ENCODE measurements at places on chromosomes 16 and 17. TPM values are rescaled to one million over a fixed set of nuclear protein-coding genes. Genes with fewer than 3 reads are reported as not detected.
A peak's percentile ranks its signal among the peaks of the same experiment; 100 is the strongest.

The MTSS2 gene
- total RNA-seq = 88.4 TPM

The FNDC8 gene
- not detected for total RNA-seq

The CES3 gene
- total RNA-seq = 0.78 TPM

- no peak for DNase-seq
Observed at GRCh38 chr17:42459801-42460281, 1.2 kb downstream of the ATP6V0A1 start.

DNA sequence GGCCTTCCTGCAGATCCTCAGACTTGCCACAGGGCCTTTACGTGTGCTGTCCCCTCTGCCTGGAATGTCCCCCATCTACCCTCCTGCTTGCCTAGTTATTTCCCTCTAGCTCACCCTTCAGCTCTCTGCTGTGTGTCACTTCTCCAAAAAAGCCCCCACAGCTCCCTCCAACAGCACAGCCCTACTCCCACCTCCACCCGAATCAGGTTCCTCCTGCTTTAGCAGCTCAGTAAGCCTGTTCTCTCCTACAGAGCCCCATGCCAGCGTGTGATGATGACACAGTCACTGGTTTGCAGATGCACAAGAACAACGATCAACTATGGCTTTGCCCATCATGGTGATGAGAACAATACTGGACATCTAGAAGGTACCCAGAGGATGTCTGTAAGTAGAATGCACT, 7.1 kb upstream of the SAMD14 start:
- DNase-seq = no peak

DNA sequence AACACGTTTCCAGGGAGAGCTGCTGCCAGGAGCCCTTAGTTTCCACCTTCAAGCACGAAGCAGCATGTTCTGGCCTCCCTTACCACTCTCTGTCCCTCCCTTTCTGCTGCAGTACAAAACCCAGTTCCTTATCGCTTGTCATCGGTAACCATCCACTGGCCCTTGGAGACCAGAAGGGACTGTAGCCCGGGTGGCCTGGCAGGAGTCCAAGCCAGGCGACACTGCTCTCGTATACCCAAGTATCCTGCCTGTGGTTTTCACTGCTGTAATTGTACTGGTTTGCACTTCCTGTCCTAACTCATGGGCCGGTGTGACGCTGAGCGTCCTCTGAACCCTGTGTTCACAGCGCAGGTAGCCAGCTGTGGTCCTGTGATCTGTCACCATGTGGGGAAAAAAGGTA, 81.1 kb downstream of the MAF start:
- DNase-seq = peak; percentile 78

The CDR2L gene
- total RNA-seq = 22.1 TPM

GRCh38 chr16:381012-381788, 578 bp downstream of the PGAP6 start:
- peak; percentile 80 for DNase-seq

Measured in Right ventricle myocardium inferior (tissue), 1 donor.